ENCODE measurements at places on chromosomes 6 and 20.

DNA sequence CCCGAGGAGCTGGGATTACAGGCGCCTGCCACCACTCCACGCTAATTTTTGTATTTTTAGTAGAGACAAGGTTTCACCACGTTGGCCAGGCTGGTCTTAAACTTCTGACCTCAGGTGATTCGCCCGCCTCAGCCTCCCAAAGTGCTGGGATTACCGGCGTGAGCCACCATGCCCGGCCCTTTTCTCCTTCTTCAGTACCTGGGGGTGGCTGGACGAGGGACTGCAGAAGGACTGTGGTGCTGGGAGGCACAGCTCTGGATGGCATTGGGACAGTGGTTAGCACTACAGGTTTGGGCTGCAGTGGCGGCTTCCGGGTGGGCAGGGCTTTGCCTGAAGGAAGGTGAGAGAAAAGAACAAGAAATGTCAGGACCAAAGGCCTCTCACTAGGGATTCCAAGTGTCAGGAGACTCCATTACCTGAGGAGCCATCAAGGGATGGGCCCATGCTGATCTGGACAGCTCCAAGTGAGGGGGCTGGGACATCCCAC lies 7.4 kb downstream of the ATF6B start:
- no peak for DNase-seq

GRCh38 chr6:44661221-44662008 lies 273.9 kb downstream of the CDC5L start:
- DNase-seq, result no peak

DNA sequence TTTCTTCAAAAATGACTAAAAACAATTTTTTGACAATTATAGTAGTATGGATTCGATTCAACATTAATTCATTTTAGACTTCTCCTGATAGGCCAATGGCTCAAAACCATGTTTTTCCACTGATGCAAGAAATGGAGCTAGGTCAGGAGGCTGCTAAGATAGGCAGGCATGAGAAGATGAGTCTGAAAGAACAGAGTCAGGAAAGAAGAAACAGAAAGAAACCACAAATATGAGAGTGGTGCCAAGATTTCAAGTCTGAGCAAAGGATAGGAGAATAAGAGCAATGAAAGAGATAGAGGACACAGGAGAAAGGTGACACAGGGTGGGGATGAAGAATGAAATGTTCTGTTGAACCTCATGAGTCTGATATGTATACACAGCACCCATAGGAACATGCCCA lies 112.2 kb downstream of the TASP1 start:
- DNase-seq, result no peak

DNA sequence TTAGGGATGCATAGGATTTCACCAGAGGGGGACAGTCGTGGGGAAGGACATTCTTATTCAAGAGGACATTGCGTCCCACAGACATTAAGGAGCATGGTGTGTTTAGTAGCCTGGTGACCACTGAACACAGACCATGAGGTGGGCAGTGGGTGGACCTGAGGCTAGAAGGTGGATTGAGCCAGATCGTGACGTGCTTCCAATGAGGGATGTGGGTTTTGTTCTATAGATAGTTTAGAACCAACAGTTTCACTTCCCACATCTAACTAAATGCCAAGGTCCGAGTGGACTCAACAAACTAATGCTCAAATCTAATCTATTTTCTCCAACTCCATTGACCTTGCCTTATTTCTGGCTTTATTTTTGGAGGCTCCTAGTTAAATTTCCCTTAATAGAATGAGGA lies 58.5 kb downstream of the OGFRL1 start:
- DNase-seq, result no peak

DNA sequence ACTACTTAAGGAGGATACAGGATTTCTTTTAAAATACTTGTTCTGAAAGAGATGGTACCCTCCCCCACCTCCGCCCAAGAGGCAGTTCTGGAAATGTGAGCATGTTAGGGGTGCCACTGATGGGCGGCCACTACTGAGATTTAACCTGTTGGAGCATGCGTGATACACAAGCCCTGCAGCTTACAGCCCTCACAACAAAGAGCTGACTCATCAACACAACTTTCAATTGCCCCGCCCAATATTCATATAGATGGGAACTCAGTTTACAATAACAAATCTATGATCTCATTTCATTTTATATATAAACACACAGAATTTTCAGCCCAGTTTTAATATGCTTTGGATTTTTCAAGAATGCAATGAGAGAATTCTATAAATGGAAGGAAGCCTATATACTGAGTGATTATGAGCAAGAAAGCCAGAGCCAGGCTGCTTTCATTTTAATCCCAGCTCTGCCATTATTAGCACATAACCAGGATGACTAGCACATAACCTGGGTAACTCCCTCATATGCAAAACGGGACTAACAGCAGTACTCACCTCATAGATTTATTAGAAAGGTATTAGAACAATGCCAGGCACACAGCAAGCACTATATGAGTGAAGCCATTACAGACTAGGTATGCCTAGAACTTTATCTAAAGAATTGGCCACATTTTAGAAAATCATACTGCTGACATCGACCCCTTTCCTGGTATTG lies 45.6 kb upstream of the IPCEF1 start:
- DNase-seq, result no peak

GRCh38 chr6:34717466-34717865 lies 20.9 kb upstream of the ILRUN start:
- no peak for DNase-seq

DNA sequence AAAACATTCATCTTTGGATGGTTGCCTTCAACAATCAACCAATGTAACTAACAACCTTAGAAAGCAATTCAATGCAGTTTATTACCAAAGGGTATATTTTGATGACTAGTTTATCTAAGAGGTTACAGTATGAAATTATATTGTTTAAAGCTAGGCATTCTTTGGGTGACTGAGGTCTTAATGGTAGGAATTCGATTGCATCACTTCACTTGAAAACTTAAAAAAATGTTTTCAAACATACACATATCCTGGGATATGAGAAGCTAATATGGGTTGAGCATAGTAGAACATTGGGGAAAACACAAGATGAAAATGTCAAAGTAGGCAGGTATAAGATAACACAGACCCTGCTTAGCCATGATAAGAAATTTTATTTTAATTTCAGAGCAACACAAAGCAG lies 144.6 kb upstream of the BMP5 start:
- no peak for DNase-seq
